Astrocyte of the spinal cord (primary cell): ENCODE measurements at places on chromosomes 12 and 14.

- no peak for DNase-seq
Observed at GRCh38 chr14:61575551-61576150, 119.7 kb upstream of the HIF1A start.

DNA sequence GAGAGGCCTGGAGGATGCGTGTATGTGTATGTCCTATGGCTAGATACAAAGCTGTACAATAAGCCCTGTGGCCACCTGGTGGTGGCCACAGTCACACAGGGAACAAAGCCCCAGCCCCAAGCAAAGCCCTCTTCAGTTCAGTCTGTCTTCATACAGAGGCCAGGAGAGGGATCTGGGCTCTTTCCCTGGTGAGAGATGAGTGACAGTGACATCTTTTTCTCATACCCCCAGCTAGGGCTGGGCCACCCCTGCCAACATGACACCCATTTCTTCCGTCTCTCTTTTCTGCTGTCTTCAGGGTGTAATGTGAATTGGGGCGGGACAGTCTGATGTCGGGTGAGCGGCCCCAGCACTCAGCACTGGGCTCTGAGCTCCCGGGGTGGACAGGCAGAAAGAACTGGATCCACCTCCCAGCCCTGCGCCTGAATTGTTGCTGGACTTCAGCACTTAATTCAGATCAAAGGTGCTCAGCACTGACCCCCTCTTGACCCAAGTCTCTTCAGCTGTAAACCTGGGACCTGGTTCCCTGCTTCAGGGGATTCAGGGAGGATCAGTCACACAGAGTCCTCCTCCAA lies 59.8 kb downstream of the SERPINA3 start:
- peak; percentile 36 for DNase-seq

DNA sequence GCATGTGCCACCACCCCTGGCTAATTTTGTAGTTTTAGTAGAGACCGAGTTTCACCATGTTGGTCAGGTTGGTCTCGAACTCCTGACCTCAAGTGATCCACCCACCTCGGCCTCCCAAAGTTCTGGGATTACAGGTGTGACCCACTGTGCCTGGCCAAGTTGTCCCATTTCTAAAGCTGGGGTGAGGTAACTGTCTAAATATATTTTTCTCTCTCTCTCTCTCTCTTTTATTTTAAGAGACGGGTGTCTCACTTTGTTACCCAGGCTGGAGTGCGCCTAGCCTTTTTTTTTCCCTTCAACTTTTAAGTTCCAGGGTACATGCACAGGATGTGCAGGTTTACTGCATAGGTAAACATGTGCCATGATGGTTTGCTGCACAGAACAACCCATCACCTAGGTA lies 8.6 kb downstream of the ATF1 start:
- DNase-seq, result no peak

- no peak for DNase-seq
Observed at GRCh38 chr14:104582662-104583061, 3.1 kb downstream of the C14orf180 start.

DNA sequence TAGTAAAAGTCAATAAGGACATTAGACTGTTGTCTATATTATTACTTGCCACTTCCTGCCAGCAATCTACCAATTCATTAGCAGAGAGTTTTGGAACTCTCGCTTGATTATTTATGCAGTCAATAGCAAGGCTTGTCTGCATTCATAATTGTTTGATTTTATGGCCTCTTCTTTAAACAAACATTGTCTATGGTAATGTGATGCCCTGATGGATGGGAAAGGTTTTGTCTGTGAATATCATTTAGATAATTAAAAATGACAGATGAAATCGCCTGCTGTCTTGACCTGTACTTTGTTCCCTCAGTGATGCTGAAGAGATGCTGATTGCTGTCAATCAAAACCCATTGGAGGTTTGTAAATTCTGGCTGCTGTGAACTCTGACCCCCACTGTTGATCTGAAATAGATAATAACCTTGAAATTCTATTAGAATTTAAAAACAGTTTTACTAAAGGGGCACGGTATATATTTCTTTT lies 455.3 kb downstream of the NPAS3 start:
- DNase-seq, result no peak

GRCh38 chr14:96754162-96754844 lies 42.9 kb upstream of the VRK1 start:
- DNase-seq, result no peak

DNA sequence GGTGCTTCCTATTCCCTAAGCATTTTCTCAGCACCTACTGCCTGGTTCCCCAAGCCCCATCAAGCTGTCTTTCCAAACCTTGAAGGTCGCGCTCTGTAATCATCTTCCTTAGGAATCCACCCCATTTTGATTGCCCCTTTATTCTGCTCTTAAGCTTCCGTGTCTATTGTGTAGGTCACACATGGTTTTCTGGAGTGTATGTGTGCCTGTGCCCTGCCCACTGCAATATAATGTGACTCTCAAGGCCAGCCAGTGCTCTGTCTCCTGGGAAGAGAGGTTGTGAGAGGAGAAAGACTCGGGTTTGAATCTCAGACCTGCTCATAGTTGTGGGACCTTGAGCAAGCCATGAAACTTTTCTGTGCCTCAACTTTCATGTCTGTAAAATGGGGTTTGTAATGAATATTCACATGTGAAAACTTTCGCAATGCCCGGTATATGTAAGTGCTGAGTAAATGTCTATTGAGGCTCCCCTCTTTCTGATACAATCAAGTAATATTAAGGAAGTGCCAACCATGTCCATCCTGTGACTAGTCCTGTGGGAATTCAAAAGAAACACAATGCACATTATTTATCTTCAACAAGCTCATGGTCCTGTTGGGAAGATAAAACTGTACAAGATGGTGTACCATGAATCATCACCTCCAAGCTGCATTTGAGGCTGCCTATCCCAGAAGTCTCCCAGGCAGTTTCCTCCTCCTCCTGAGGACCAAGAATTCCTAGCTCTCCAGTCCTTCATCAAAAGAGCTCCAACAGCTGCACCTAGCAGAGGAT lies 774 bp upstream of the KRT75 start:
- DNase-seq, result no peak

DNA sequence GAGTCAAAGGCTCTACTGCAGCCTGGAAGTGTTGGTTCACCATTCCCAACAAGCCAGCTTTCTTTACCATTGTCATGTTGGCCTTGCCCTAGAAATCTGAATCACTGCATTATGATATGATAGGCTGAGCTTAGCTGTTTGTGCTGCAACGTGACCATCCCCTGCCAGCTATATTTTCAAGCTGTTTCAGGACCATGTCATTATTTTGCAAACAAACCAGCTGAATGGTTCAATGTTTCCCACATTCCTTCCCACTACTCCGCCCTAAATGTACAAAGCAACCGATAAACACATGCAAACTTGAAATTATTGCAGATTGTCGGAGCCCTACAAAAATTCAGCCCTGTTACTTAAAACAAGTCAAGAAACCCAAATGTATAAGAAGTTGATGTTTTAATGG lies 136.1 kb downstream of the KICS2 start:
- DNase-seq, result no peak

DNA sequence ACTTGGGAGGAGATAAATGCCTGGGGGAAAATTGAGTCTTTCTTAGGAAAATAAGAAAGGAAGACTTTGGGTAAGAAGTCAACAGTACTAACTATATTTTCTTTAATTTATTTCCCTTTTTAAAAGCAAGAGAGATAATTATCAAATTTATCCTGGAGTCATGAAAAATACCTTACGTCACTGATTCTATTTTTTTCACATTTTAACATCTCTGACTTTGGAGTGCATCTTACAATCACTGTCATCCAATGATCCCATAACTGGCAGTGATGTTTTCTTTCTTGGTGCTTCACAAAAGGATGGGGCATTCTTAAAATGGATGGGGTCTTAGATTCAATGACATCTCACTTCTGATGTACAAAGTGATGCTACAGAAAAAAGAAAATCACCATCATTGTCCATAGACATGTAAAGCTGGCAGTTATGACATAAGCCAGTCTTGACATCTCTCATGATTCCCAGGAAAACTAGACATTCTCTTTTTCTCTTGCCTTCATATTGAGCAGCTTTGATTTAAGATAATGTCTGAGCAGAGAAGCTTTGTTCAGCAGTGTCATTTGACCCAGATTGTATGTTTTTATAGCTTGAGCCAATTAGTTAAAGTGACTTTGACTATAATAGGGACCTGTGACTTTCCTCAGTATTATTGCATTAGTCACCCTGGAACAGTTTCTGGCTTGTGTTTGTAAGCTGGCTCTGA lies 236.2 kb downstream of the EGLN3 start:
- peak; percentile 35 for DNase-seq

DNA sequence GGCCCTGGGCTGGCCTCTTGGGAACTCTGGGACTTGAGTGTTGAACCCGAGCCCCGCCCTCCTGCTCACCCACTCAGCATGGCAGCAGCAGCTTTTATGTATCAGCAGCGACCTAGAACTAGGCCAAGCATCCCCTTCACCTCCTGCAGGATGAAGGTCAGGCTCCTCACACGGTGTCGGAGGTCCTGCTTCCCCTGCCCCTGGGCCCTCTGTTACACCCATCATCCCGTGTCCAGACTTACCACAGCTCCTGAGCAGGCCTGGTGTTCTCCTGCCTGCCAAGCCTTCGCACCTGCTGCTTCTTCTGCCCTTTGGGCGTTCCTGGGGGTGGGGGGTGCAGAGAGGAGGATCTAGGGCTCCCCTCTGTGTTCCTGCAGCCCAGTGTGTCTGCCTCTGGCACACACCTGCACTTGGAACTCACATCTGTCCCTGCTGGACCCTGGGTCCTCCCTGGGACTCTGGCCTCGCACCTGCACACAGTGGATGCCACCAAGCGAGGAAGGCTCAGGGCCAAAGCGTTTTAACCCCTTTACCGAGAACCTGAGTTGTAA lies 80.3 kb downstream of the PAPOLA start:
- DNase-seq, result no peak

DNA sequence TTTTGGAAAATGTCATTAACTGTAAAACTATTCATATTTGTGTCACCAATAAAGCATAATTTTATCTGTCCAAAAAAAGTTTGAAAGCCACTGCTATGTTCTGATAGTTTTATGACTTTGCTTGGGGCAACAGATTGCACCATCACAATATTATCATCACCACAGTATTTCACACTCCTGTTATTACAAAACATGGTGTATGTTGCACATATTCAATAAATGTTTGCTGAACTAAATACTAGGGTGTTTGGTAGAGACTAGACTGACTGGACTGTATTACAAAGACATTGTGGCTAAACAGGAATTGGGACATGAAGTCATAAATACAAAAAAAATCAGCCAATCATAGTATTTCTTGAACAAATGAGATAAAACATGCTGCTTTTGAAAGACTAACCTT lies 55.1 kb downstream of the PAWR start:
- no peak for DNase-seq

DNA sequence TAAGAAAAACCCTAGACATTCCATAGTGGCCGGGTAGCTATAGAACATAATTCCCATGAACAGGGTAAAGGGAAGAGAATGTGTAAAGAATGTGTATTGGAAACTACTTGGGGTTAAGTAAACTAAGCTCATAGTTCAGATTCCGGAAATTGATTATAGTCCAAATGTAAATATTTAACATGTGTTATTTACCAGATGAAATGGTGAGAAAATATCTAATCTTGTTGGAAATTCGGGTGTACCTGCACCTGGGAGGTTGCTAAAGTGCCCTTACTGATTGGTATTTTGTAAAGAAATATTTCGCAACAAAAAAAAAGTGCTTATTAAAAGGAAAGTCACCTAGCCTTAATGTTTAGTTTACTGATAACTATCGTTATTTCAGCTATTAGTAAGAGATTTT lies 14.4 kb downstream of the RASSF9 start:
- DNase-seq, result peak; percentile 33

DNA sequence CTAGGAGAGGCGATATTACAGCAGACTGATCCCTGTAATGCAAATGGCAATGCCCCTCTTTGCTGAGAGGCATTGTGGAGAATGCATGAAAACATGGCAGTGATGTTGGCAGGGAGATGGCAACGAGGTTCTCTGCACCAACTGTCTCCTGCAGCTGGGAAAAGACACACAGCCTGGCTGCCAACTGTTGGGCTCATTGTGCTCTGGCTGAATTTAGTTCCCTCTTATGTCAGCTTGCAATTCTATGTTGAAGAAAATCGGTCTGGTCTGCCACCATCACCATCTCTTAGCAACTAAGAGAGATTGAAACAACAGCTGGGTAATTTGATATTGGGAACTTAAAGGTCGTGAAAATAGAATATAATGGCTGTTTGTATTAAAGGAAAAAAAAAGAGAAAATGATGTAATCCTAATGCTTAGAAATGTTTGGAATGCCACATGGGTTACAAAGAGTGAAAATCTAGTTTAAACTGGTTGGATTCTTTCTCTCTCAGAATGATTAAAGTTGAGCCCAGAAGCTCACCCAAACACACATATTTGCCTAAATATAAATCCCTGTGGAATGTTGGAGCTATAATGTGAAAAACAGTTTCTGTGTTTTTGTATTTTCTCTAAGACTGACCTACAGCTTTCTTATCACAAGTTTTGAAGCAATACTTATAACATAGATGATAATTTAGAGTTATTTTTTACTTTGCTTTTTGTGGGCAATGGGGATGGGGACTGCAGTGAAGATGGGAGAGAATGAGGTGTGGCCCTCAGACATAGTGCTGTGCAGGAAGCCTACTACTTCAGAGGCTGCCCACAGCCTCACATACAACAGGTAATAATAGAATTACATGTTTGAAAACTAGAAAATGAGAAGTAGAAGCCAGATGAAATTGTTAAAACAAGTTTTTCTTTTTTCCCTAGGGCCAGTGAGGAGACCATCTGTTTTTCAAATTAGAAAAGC lies 143.7 kb downstream of the AKAP6 start:
- peak; percentile 89 for DNase-seq

GRCh38 chr14:71725922-71726579 lies 206.2 kb upstream of the RGS6 start:
- DNase-seq, result peak; percentile 80

- DNase-seq, result no peak
Observed at GRCh38 chr12:103336940-103337339, 158.8 kb downstream of the C12orf42 start.

GRCh38 chr12:57112492-57113294 lies 1.5 kb upstream of the STAT6 start:
- no peak for DNase-seq

DNA sequence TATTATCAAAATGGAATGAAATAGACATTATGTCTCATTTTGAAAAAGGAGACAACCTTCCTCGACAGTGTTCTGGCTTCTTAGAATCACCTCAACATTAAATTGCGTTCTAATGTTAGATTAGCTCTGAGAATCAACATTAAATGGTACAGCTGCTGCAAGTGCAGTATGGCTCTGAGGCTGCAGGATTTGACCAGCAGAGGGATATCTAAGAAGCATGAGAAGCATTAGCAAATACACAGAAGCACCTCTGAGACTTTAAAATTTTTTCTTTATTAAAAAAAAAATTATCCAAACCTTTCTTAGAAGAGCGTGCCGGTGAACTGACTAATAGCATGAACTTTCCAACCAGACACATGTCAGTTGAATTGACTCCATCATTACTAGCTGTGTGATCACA lies 253.4 kb upstream of the LRIG3 start:
- no peak for DNase-seq

- peak; percentile 53 for DNase-seq
Observed at GRCh38 chr12:90801776-90802175, 153.2 kb downstream of the CCER1 start.

GRCh38 chr12:121455766-121456420 lies 56.0 kb downstream of the RNF34 start:
- no peak for DNase-seq

GRCh38 chr14:26527095-26527494 lies 70.7 kb downstream of the NOVA1 start:
- peak; percentile 15 for DNase-seq

- no peak for DNase-seq
Observed at GRCh38 chr14:99318959-99319295, 46.9 kb upstream of the BCL11B start.
